ENCODE measurements at places on chromosomes 12 and 14.
A peak's percentile ranks its signal among the peaks of the same experiment; 100 is the strongest.

- no peak for DNase-seq
Measured at GRCh38 chr12:52877242-52877641, 27.6 kb downstream of the KRT8 start.

DNA sequence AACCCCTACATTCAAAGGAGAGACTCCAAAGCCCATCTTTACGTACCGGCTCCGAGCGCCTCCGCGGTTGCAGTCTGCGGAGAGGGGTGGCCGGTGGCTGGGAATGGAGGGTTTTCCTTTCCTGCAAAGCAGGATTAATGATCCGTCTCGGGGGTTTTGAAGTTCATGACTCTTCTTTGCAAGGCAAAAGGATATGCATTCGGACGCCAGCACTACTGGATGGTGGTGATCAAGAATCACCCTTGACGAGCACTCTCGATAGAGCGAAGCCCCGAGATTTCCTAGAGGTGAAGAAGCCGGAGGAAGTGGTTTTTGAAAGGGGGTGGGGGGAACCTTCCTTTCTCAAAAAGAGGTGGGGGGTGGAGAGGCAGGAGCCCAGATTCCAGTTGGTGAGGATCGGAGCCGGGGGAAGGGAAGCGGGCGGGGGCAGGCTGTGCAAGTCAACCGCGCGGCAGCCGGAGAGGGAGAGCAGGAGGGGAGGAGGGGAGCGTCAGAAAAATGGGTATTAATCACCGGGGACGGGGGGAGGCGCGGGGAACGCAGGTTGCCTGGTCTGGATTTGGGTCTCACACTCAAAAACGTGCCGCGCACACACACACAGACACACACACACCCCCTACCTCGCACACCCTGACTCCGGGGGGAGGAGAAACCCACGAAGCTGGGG is at the start of gene GRIN2B:
TSS of gene GRIN2B (minus strand) at position 307 of the 667 bp plus-strand sequence. CDS start 115,394 bp downstream, outside the sequence.
- DNase-seq = peak; percentile 53

GRCh38 chr12:30218073-30218472 is 434.3 kb upstream of the TMTC1 start:
- no peak for DNase-seq

GRCh38 chr12:131864469-131864868 is 30.0 kb upstream of the ULK1 start:
- no peak for DNase-seq

DNA sequence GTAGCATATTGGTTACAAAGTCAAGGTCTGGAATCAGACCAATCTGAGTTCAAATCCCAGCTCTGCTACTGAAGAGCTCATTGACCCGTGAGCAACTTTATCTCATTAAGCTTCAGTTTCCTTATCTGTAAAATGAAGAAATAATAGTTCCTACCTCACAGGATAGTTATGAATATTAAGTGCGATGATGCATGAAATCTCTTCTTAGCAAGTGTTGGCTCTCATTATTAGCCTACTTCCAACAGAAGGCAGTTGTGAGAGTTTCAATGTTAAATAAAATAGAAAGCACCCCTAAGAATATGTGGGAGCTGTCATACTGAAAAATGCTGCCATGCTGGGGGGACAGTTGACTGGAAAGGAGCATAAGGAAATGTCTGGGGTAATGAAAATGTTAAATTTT is 39.0 kb upstream of the ITPR2 start:
- no peak for DNase-seq

- no peak for DNase-seq
Measured at GRCh38 chr14:78904094-78904493, 733.9 kb downstream of the NRXN3 start.

DNA sequence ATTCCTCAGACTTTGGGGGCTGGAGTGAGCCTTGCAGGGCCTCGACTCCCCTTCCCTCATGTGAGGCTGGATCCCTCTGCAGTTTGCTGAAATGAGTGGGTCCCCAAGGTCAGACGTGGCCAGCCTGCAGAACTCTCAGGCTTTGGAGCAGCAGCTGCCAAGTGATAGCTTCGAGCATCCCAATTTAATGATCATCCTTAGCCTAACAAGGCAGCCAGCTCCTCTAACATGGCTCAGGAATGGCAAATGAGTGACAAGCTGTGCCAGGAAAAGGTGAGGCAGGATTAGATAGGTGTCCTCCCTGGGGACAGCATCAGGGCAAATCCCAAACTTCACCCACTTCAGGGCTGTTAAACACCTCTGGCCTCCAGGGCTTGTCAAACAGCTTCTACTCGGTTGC is 130.7 kb upstream of the PWP1 start:
- no peak for DNase-seq

GRCh38 chr12:18275981-18276380 is 14.7 kb downstream of the PIK3C2G start:
- no peak for DNase-seq

DNA sequence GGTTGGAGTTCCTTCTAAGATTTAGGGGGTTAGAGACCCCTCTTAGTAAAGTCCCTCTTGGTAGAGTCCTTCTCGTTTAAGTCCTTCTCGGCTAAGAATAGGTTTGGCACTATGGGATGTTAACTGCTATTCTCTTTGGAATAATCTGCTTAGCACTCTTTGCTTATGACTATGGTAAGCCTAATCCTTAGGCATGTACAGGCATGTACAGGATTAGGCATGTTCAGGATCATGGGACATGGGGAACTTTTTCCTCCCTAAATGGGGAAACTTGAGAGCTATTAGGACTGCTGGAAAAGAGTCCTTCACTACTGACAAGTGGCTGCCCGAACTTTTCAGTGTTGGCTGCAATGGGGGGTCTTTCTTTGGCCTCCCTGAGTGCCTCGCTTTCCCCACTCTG is 193.3 kb downstream of the TMEM117 start:
- DNase-seq = no peak

GRCh38 chr12:93533310-93533709 is 39.2 kb upstream of the SOCS2 start:
- no peak for DNase-seq

DNA sequence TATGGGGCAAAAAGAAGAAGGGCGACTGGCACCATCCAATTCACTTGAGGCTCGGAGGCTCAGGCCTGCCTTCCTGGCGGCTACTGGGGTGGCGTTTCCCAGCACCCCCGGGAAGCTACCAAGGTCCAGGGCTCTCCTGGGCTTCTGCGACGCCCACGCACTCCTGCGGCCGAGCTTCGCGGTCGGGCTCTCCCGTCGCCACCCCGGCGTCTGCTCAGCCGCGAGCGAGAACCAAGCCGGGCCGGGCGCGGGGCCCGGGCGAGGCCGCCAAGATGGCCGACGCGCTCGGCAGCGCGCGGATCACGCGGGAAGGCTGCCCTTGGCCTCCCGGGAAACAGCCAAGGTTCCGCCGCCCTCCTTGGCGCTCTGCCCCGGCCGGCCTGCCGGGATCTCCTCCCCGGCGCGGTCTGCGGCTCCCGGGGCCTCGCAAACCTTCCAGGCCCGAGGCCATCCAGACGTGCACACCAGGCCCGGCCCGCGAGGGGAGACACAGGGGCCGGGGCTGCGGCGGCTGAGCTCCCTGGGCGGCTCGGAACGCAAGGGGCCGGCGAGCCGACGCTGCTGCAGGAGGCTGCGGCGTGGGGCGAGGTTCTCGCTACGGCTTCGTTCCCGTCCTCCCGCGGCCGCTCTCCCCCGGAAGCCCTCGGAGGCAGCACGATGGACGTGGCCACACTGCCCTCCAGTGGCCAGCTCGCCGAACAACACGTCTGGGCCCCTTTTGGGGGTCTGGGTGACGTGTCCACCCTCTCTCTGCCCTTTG is 23.5 kb upstream of the ZFP36L1 start:
- DNase-seq = peak; percentile 92

DNA sequence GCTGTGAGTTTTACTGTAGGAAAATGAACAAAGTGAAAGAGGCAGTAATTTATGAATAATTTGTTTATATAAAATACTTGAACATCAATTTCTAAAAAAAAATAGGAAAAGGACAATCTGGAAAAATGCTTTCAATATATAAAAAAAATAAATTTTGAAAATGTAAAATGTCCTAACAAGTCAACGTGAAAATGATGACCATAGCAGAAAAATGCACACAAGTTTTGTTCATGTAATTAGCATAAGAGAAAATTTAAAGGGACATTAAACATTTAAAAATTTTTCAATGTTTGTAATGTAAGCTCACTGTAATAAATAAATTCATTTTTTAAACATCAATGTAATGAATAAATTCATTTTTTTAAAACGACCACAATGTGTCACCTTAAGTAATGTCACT is 214.8 kb upstream of the ATXN7L3B start:
- no peak for DNase-seq

DNA sequence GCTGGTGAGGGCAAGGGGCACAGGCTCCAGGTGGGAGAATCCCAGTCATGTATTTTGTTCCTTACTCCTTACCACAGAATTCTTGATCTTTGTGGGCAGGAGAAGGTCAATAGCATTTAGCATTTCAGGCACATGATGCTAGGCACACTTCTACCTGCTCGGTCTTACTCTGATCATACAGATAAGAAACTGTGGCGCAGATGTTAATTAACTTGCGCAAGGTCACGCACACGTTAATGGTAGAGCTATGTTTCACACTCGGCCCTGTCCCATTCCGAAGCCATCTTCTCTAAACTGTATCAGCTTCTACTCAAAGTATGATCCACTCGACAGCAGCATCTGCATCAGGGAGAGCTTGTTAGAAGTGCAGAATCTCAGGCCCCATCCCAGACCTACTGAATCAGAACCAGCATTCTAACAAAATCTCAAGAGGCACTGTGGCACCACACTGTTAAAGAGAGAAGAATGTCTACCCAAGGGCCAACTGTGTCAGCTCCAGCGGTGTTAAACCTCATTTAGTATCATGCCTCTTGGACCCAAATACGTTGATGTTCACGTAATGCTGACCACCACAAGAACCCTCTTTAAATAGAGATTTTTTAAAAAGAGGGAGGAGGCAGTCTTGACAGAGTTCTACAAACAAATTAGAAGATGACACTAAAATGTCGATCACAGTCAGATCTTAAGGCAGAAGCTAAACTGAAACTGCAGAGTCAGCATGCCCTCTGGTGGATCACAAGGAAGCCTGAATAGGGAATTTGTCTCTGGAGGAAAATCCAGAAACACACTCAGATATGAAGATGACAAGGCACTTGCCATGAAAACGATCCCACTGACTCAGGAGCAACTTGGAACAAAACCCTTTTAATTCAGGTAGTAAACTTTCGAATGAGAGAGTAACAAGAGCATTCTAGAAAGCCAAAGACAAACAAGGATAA is 7.3 kb downstream of the STXBP6 start:
- DNase-seq = peak; percentile 51

DNA sequence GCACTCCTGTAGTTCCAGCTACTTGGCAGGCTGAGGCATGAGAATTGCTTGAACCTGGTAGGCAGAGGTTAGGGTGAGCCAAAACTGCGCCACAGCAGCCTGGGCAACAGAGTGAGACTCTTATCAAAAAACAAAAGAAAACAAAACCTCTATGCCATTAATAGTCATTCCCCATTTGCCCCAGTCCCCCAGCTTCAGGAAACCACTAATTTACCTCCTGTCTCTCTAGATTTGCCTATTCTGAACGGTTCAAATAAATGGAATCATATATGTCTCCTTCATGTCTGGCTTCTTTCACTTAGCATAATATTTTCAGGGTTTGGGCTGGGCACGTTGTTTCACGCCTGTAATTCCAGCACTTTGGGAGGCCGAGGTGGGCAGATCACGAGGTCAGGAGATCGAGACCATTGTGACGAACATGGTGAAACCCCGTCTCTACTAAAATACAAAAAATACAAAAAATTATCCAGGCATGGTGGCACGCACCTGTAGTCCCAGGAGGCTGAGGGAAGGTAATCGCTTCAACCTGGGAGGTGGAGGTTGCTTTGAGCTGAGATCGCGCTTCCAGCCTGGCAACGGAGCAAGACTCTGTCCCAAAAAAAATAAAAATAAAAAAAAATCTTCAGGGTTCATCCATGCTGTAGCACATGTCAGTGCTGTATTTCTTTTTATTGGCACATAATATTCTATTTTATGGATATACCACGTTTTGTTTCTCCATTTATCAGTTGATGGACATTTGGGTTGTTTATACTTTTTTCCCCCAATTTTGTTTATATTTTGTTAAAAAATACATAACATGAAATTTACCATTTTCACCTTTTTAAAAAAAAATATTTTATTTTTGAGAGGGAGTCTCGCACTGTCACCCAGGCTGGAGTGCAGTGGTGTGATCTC is 31.9 kb downstream of the KNTC1 start:
- no peak for DNase-seq

All from iPS-NIHi11 (cell line).